ENCODE measurements at places on chromosomes 5 and 9.

- DNase-seq = no peak
These were observed 11.8 kb downstream of the LHX6 start for GRCh38 chr9:122216798-122217418.

DNA sequence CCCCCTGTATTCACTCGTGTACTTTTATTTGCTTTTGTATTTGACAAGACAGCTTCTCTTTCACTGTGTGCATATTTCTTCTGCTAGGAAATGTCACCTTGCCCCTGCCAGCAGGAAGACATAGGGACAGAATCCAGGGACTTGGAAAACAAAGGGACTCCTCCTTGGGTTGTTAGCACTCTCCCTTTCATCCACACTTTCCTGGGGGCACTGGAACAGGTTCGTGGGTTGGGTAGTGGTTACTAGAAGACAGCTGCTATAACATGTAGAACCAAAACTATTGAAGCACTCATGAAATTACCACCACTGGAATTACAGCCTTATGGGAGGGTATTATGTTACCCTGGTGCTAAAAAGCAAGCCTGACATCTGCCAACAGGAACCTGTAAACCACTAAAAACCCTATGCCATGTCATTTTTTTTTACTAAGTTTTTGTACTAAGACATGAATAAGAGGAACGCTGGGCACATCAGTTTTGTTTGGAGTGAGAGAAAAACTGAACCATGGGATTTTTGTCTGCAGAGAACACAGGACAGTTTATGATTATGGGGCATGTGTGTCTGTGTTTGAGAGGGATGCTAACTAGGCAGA lies 4.7 kb upstream of the CCL28 start:
- no peak for DNase-seq

GRCh38 chr5:40615586-40616170 lies 64.0 kb upstream of the PTGER4 start:
- DNase-seq = no peak

- DNase-seq = no peak
These were observed 42.0 kb upstream of the FKTN start for GRCh38 chr9:105515811-105516413.

DNA sequence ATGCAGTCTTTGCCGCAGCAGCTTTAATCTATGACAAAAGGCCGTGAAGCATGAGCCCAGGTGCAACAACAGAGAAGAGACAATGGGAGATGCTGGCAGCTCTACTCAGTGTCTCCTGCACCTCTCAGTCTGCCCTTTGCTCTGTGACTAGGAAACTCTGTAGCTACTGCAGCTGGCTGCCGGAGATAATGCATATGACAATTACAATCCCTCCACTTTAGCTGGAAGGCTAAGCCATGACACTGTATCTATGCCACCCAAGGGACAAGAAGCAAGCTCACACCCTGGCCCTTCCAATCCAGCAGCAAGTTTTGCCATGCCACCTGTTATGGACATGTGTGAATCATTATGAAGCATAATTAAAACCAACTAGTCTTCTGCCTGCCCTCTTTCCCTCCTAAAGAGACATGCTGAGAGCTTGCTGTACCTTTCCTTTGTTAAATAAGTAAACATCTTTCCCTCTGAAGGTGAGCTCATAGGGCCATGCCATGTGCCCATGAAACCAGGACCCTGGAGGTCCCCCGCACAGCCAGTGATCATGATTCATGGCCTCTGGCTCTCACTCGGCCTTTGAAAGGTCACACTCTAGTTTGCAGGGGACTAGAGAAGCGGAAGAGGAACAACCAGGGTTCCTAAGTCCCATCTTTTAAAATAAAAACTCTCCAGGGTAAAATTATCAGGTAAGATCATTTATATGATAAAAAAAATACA lies 219.4 kb downstream of the SPOCK1 start:
- DNase-seq = no peak

DNA sequence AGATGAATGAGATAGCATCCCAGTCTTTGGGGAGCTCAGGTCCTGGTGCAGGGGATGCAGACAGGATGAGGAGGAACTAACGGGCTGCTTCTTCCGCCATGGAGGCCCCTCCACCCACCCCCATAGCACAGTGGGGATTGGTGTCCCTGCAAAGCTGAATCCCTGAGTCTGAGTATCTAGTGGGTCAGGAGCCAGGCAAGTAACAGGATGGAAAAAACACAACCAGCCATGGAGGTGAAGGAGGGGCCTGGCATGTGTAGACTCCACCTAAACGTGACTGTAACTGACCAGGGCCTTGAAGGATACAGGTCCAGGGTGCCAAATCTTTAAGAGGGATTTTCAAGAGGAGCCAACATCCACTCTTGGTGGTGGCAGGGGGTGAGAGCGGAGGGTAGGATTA lies 327.8 kb upstream of the MSX2 start:
- DNase-seq = no peak

- DNase-seq = no peak
These were observed 70.8 kb upstream of the UNC5A start for GRCh38 chr5:176739461-176740051.

- no peak for DNase-seq
These were observed 4.5 kb upstream of the PLPP6 start for GRCh38 chr9:4657426-4658159.

DNA sequence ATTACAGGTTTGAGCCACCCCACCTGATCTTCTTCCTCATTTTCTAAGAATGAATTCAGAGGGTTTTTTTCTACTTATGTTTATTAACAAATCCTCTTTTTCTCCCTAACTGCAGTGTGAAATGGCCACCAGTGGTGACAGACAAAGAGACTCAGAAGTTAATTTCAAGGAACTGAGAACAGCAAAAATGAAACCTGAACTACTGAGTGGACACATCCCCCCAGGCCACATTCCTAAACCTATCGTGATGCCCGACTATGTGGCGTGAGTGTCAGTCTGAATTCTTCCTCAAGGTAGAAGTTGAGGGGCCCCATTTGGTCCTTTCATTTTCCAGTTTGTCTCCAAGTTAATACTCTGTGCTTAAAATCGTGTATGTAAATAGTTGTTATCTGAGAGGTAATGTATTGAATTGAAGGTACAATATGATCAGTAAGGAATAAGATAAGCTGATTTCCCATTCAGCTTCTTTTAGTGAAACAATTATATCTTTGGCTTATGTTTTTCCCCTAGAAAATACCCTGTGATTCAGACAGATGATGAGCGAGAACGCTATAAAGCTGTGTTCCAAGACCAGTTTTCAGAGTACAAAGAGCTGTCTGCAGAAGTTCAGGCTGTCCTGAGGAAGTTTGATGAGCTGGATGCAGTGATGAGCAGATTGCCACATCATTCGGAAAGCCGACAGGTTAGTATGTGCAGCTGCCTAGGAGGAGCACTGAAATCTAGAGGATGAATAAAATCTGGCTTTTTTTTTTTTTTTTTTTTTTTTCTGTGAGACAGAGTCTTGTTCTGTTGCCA lies 17.7 kb downstream of the MARVELD2 start:
- DNase-seq = no peak

DNA sequence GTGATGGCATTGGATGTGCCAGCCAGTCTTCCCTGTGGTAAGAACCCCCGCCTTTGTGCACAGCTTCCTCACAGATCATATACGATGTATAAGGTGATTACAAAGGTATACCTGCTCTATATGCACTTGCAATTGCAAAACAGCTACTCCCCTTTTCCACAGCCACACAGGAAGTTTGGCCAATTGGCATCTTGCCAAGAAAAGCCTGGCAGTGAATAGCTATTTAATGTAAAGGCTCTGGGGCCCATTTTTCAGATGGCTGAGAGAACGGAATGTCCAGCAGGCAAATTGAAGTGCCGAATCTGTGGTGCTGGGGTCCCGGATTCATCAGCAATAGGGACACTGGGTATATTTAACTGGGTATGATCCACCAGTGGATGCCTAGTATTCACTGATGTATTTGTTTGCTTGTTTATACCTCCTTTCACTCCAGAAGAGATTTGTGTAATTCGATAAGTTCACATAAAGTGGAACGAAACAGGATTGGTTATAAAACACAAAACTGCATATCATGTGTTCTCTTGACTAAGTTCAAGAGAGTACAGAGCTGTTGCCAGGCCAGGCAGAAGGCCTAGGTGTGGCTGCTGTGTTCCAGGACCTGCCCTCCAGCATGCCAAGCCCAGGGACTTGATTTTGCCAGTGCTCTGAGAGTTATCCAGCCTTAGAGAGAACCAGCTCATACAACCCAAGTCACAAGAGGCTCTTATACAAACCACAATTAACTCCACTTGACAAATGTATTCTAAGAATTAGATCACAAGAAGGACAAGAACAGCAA lies 27.7 kb upstream of the GABRP start:
- no peak for DNase-seq

DNA sequence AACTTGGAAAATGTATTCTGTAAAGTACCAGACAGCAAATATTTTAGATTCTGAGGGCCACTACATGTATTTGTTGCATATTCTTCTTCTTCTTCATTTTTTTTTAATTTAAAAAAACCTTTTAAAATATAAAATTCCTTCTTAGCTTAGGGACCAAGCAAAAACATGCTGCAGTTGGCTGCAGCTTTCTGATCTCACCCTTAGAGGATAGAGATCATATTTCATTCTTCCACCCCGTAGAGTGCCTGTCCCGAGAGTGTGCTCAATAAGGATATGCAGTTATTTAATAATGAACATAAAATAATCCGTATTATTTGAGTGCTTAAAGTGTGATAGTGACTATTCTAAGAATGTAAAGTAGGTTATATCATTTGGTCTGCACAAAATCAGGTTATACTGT lies 204.2 kb upstream of the CD180 start:
- DNase-seq = no peak

GRCh38 chr5:24376616-24377015 lies 268.2 kb downstream of the CDH10 start:
- DNase-seq = no peak

- DNase-seq = no peak
These were observed 954 bp downstream of the TBCA start for GRCh38 chr5:77774981-77775789.

DNA sequence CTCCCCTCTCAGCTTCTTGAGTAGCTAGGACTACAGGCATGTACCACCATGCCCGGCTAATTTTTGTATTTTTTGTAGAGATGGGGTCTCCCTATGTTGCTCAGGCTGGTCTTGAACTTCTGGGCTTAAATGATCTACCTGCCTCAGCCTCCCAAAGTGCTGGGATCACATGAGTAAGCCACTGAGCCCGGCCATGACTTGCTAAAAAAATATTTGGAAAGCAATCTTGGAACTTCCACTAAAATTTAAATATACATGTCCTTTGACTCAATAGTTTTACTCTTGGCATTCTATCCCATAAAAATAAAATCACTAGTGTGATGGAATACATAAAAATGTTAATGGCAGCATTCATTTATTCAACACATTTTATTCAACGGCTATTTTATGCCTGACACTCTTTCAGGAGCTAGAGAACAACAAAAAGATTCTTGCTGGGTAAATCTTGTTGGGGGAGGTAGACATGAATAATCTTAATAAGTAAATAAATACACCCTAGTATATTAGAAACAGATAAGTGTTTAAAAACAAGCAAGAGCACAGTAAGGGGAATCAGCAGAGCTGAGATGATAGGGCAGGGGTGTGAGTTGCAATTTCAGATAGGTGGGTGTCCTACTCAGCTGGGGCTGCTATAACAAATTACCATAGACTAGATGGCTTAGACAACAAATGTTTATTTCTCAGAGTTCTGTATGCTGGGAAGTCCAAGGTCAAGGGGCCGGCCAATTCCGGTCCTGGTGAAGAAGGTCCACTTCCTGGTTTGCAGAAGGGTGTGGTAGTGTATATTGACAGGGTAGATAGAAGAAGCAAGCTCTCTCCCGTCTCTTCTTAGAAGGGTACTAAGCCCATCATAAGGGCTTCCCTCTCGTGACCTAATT lies 50.7 kb downstream of the KCNV2 start:
- DNase-seq = no peak

DNA sequence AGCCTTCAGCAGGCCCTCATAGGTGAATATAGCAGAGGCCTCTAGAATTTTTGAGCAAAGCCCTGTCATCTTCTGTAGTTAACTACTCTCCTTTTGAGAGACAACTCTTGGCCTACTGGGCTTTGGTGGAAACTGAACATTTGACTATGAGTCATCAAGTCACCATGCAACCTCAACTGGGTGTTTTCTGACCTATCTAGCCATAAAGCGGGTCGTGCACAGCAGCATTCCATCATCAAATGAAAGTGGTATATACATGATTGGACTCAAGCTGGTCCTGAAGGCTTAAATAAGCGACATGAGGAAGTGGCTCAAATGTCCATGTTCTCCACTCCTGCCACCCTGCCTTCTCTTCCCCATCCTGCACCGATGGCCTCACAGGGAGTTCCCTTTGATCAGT lies 1115.5 kb downstream of the TAF11L14 start:
- no peak for DNase-seq

GRCh38 chr9:15104826-15105420 lies 194.7 kb upstream of the FREM1 start:
- DNase-seq = no peak
